ENCODE measurements at places on chromosomes 7 and 10.

DNA sequence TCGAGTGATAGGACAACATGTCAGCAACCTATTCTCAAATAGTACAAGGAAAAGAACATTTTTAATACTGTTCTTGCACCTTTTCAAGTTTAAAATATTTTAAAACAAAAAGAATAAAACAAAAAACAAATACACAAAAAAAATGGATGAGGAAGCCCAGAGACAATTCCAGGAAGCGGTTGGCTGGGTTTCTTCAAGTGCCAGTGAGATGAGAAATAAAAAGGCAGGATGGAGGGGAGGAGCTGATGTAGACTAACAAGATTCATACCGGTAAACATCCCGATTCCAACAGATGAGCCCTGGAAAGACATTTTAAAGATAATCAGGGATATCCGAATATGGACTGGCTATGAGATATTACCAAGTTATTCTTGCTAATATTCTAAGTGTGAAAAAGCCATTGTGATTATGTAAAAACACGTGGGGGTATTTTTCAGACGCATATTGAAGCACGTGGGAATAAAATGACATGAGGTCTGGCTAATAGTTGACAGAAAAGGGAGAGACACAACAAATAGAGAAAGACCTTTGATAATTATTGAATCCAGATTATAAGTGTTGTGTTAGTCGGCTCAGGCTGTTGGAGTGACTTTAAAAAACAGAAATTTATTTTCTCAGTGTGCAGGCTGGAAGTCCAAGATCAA lies 101.3 kb upstream of the LRRC4 start:
- no peak for DNase-seq

- no peak for DNase-seq
These were observed 237.2 kb downstream of the CSTF2T start for GRCh38 chr10:51462076-51462779.

- no peak for DNase-seq
These were observed 91.7 kb upstream of the ZMIZ1 start for GRCh38 chr10:78976825-78977755.

GRCh38 chr7:120395526-120396019 lies 122.6 kb downstream of the KCND2 start:
- peak; percentile 2 for DNase-seq

- no peak for DNase-seq
These were observed 35.8 kb upstream of the PLPP4 start for GRCh38 chr10:120421250-120421649.

- DNase-seq: no peak
These were observed 314.9 kb downstream of the CALN1 start for GRCh38 chr7:72097226-72097625.

DNA sequence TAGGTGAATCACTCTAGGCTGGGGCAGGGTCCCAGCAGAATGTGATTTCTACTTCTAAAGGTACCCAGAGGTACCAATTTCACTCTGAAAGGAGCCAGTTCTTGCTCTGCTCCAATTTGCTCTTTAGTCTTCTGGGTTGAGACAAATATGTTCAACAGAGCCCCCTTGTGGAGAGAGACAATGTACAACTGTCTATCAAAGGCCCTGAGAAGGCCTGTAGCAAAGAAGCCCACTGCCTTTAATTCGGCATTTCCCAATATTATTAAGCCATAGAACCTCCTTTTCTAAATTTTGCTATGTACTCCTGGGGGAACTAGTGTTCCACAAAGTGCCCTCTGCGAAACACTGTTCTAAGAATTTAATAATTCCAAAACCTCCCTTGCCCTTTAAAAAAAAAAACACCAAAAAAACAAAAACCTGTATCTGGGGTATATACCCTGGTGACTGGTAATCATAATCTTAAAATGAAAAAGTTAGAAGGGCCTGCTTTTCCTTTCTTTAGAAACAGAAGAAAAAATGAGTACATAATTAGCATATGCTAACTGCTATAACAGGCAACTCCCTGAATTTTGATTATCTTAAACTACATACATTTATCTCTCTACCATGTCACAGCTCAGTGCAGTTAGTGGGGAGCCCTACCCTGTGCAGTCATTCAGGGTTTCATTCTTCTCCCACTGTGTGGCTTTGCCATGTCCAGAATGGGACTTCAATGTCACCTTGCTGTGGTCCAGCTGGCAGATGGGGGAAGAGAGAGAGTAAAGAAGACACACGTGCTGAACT lies 160.9 kb upstream of the BMPER start:
- peak; percentile 45 for DNase-seq

DNA sequence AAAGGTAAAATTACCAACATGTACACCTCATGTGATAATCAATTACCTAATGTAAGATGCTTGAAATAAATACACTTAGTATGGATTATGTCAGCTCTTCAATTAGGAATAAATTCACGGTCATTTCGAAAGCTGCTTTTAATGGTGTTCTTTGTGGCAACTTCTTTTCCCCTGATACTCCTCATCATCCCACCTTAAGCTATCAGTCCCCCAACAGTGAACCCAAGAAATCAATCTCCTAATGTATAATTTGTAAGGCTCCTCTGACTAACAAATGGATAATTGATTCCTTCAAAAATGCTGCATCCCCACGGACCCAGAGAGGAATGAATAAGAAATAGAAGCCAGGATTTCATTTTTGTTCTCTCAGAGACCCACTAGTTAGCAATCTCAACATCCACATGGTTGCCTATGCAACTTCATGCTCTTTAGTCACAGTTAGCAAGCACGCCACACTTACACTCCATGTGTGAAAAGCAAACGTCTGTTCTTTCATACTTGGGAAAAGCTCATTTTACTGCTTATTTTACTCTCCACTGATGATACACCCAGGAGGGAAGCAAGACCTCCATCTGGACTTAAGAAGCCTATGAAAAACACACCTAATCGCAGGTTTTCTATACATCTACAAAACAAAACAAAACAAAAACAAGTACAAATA lies 70.1 kb downstream of the VPS41 start:
- no peak for DNase-seq

DNA sequence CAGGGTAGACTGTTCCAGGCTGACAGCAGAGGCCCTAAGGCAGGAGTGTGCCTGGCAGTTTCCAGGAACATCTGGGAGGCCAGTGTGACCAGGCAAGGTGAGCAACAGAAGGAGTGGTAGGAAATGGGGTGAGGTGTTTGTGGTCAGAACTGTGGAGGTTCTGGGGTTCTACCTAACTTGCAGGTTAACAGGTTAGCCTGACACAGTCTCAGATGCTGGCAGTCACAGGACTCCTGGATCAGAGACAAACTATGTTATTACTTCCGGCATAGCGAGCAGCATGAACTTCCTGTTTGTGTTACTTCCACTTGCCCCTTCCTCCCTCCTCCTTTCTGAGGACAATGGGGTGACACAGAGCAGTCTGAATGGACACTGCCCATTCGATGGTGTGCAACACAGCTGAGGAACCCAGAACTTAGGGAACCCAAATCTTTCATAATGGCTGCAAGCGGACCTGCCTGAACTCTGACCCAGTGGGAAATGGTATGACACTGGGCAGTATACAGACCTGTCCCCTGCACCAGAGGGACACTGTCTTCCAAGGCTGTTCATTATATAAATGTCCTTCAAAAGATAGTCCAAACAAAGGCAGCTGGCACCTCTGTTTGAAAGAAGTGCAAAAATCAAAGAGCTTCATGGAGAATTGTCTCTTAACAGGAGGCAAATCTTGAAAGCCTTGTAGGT lies 3.9 kb upstream of the SAR1A start:
- DNase-seq: no peak

DNA sequence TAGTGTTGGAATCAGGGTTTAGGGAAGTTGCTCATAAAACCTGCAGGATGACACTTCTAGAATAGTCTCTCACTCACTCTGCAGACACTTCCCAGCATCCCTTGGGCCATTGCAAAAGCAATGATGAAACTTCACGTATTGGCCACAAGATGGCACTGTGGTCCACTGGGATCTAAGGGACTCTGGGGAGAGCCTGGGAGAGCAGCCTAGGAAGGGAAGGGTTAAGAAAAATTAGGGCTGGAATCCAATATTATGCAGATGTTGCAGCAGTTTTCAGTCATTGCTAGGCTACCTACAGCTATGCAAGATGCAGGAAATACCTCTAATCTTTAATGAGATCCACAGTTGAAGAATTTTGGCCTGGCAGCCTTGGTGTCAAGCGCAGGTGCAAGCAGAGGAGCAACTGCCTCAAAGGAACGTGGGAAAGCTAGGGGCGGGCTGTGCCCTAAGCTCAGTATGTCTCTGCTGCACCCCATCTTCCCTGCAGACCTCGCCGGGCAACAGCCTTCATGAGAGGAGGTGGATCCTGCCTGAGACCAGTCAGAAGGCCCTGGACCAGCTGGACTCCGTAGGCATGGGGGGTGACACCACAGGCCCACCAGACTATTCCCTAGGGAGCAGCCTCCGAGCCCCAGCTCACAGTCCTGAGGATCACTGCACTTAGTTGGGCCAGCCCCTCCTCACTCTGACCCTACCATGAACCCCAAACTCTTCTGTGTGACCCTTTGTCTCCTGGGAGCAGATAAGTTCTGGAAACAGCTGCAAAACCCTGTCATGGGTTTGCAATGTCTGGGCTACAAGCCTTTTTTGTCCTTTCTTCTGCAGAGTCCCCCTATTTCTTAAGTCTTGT lies 127.9 kb upstream of the PRSS58 start:
- DNase-seq: peak; percentile 48

DNA sequence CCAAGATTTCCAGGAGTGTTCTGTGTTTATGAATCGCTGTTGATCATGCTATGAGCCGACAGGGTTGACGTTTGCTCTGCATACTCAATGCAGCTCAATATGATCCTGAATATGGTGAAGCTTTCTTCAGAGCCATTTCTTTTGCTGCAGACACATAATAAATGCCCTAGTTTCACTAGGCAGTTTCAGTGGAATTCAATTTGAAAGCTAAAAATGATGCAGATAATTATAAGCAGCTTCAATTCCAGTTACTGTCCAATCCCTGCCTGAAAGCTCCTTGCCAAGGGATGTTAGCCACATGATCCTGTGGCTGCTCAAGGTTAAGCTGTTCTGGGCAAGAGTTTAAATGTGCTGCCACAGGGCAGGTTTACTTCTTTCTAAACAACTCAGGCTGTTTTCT lies 805.6 kb downstream of the NRG3 start:
- no peak for DNase-seq

DNA sequence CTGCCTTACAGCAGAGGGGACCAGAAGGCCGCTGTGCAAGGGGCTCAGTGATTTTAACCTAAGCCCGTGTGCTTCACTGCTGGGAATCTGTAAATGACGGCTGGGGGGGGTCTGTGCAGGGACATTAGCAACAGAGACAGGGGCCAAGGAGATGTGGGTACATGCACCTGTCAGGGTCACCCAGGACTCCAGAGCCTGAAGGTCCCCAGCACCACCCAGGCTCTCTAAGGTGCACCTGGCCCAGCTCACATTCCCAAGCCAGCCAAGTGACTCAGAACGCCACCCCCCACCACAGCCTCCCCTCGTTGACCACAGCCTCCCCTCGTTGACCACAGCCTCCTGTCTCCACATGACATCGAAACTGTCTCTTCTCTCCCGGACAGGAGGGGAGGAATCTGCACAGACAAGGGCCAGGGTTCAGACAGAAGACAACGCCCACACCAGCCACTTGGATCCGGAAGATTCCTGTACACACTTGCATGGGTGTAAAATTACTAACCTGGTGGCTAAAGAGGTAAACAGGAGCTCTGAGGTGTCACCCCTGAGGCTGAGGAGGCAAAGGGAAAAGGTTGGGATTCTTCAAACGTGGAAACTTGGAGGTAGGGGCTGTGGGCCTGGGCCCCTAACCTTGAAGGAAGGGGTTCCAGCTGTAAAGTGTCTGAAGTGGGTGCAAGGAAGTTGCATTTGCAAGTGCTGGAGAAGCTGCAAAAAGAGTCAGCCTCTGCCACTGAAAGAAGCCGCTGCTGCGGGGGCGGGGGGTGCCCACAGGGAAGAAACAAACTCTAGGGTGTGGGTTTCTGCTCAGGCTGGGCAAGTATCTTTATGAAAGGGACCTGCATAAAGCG lies 27.0 kb downstream of the CALML3 start:
- DNase-seq: no peak

DNA sequence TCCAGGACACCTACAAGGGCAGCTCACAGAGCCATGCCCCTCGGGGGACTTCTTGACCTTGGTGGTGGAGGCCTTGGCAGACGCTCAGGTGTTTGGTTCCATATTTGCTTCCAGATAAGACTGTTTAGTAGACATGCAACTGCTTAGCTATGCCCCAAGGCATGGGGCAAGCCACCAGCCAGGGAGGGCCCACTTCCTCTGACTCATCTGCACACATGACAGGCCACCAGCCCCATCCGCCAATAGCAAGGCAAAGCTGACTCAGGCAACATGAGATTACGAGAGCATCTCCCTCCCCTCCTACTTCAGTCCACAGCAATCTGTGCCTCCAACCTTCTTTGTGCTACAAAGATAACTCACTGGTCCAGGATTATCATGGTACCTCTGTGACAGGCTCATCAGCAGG lies 54.9 kb downstream of the KCNMA1 start:
- DNase-seq: no peak

DNA sequence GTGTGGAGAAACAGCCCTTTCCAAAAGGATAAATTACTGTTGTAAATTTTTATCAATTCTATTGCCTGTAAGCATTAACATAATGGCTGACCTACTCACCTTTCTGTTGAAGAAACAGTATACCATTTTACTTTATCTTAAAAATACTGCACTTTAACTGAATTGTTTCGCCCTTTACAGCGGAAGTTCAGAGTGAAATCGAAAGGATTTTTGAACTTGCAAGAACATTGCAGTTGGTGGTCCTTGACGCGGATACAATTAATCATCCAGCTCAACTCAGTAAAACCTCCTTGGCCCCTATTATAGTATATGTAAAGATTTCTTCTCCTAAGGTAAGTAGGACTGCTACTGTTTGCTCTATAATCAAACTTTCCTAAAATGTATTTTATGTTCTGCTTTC lies 117.5 kb downstream of the NSUN6 start:
- DNase-seq: no peak

- DNase-seq: no peak
These were observed 48.5 kb downstream of the LRRC18 start for GRCh38 chr10:48890888-48891850.

GRCh38 chr7:157567666-157568065 lies 230.9 kb downstream of the DNAJB6 start:
- DNase-seq: no peak

GRCh38 chr10:119281581-119282071 lies 74.3 kb downstream of the GRK5 start:
- no peak for DNase-seq

- DNase-seq: peak; percentile 36
These were observed 20.8 kb upstream of the NMT2 start for GRCh38 chr10:15189133-15189885.

DNA sequence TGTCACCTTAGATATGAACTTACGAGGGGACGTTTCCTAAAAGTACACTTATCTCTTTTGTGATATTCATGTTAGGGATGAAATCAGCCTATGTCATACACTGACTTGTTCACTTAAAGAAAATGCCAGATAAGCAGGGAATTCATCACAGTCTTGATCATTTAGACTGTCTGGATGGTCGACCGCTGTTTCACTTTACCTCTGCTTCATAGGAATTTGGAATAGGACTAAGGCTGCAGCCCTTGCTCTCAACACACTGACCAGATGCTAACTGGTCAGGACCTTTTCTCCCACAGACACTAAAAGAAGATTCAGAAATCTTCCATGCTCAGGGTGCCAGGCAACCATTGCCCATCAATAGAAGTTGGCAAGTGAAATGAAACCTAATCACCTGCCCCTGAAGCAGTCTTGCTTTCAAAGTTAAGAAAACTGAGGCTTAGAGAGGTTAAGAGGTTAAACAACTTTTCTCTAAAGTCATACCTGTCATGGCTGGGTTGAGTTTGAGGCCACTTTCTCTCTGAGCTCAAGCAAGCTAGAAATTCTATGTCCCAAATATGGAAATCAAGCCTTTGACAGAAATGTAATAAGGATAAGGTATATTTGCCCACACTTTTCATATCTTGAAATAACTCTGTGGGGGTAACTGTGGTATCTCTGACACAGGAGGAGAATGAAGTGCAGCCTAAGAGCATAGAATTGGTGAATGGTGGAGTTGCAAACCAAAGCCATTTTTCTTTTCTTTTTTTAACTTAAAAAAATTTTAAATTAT lies 77.1 kb downstream of the MAP3K8 start:
- no peak for DNase-seq

All from GM13976 (cell line).